ENCODE measurements at places on chromosomes 3 and 15.

DNA sequence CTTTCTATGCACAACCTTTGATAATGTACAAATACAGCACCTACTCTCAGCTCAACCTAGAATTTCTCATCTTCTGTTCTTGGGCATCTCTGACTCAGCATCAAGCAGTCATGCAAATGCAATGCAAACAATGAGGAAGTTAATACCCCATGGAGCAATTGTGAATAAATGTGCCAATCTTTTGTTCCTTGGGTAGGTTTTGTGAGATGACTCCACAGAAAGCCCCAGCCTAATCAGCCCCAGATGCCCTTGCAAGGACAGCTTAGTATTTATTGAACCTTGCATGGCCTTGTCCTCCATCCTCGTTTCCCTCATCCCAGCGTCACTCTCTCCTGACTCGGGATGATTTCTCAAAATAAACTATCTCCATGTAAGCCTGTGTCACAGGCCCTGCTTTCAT lies 494.7 kb upstream of the NECTIN3 start:
- H3K27ac ChIP-seq: no peak overlapping the region
- H3K4me3 ChIP-seq: no peak overlapping the region
- H3K36me3 ChIP-seq: no peaks in the 10 kb centered on the region
- H3K27me3 ChIP-seq: no peaks in the 10 kb centered on the region
- no peak for DNase-seq

GRCh38 chr3:195260280-195260905 lies 10.6 kb downstream of the XXYLT1 start:
- H3K27me3 ChIP-seq: no peaks in the 10 kb centered on the region
- peaks cover 8% of the 10 kb centered on the region for H3K36me3 ChIP-seq
- peak; percentile 76 for DNase-seq
- peak overlapping the region; percentile 41 for H3K27ac ChIP-seq
- H3K4me3 ChIP-seq: peak overlapping the region; percentile 84

- no peak for DNase-seq
- H3K4me3 ChIP-seq: no peak overlapping the region
- H3K4me1 ChIP-seq: no peaks in the 10 kb centered on the region
- H3K27me3 ChIP-seq: peaks cover 2% of the 10 kb centered on the region
- no peaks in the 10 kb centered on the region for H3K36me3 ChIP-seq
Observed at GRCh38 chr15:92610101-92610520, 45.5 kb downstream of the FAM174B start.

DNA sequence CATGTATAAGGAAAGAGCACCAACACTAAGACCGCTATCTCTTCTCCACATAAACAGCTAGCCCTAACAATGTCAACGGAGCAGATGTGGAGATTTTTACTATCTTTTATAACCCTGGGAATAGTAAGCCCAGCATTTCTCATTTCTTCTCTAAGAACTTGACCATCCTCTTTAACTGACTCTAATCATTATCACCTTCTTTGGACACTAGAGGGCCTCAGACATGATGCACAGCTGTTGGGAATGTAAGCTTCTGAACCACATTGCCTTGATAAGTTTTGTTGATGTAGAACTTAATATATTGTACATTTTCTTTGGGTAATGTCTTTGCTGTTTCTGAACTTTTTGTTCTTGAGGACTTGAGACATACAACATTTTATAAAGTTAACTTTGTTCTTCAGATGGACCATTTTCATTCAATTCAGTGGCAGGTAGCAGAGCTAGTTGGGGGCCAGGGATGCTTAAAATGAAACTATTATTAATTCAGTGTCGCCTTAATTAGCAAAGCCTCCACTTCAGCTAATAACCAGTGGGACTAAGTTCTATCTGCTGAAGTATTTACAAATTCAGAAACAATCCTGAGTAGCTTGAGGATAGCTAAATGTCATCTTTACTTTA lies 9.6 kb upstream of the TAGLN3 start:
- H3K27me3 ChIP-seq: no peaks in the 10 kb centered on the region
- peak; percentile 68 for DNase-seq
- no peak overlapping the region for H3K4me3 ChIP-seq
- peaks cover 38% of the 10 kb centered on the region for H3K4me1 ChIP-seq
- peaks cover 57% of the 10 kb centered on the region for H3K36me3 ChIP-seq
